ENCODE measurements at places on chromosomes 13 and 19.

DNA sequence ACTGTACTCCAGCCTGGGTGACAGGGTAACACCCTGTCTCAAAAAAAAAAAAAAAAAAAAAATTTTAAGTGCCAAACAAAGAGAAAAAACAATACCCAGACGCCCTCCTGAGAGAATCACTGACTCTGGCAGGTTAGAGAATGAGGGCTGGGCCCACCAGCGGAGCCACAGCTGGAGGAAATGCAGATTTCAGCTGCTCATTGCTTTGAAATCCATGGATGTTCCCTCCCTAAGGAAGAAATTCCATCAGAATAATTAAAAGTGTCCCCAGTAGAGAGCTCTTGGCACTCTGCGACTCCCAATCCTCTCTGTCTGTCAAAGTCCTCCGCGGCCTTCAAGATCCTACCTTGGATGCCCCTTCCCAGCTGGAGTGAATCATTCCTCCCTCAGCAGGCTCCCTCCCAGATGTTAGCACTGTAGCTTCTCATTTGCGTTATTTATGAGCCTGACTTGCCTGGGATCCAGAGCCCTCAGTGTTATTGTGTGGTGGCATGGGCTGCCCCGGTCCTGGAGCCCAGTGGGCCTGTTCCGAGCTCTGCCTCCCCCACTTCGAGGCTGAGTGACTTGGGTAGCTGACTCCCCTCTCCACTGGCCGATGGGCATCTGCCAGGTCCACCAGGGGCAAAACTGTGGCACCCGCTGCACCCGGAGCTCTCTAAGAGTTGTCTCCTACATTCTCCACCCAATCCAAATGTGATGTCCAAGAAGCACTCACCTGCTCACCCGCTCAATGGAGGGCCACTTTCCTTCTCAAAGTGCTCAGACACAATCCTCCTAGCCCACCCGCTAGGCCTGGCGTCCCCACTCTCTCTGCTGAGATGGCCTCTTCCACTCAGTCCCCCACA lies 47.0 kb downstream of the SERP2 start:
- no peak for DNase-seq

DNA sequence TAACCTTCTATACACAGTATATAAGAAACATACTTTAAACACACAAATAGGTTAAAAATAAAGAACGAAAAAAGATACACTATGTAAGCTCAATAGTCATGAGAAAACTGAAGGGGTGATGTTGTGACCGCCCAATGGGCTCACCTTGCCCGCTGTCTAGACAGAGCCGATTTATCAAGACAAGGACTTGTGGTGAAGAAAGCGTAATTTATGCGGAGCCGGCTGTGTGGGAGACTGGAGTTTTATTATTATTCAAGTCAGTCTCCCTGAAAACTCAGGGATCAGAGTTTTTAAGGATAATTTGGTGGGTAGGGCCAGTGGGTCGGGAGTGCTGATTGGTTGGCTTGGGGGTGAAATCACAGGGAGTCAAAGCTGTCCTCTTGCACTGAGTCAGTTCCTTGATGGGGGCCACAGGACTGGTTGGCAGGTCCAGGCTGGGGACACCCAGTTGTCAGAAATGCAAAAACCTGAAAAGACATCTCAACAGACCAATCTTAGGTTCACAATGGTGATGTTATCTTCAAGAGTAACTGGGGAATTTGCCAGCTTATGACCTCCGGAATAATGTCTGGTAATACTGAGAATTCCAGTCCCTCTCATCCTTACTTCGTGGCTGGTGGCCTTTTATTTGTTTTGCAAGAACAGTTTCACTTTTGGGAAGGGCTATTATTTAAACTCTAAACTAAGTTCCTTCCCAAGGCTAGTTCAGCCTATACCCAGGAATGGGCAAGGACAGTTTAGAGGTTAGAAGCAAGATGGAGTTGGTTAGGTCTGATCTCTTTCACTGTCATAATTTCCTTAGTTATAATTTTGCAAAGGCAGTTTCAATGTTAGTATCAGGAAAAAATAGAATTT lies 96.6 kb downstream of the UBL3 start:
- no peak for DNase-seq

DNA sequence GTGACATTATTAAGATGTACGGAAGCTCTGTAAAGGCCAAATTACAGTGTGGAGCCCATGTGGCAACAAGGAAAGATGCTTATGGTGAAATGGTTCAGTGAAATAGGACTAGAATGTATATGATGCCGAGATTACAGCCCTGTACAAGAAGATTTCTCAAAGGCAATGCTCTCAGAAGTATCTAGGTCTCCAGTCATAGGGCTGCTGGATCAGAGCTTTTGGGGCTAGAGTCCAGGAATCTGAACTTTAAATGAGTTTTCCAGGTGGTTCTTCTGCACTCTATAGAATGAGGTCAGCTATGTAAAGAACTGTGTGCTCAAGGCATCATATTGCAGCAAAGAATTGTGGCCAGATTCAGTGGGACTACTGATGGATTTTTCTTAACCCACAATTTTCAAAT lies 75.4 kb upstream of the STK24 start:
- no peak for DNase-seq

DNA sequence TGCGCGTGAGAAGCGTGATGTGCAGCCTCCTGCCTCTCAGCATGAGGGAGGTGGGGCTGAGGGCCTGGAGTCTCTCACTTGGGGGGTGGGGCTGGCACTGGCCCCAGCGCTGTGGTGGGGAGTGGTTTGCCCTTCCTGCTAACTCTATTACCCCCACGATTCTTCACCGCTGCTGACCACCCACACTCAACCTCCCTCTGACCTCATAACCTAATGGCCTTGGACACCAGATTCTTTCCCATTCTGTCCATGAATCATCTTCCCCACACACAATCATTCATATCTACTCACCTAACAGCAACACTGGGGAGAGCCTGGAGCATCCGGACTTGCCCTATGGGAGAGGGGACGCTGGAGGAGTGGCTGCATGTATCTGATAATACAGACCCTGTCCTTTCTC lies 8.7 kb downstream of the CD177 start:
- no peak for DNase-seq
